GM23248 (cell line): ENCODE measurements at places on chromosomes 6 and 20. TPM values are rescaled to one million over a fixed set of nuclear protein-coding genes. Genes with fewer than 3 reads are reported as not detected.
A peak's percentile ranks its signal among the peaks of the same experiment; 100 is the strongest.

The TRIM40 gene
- not detected in 2 replicates for total RNA-seq

The NINL gene
- 3.4 and 10.2 TPM in 2 replicates for total RNA-seq

The STX16 gene
- total RNA-seq: 15.8 and 17.6 TPM in 2 replicates

The C2 gene
- total RNA-seq: 1.3 and 2.1 TPM in 2 replicates

The CDK19 gene
- total RNA-seq: 10.7 and 11.2 TPM in 2 replicates

The HRH3 gene
- total RNA-seq: not detected in 2 replicates

The SALL4 gene
- total RNA-seq: not detected in 2 replicates

The GSTA1 gene
- total RNA-seq: 0.11 TPM in 1 of 2 replicates, not detected in the other

The FOXS1 gene
- total RNA-seq: not detected in 2 replicates

DNA sequence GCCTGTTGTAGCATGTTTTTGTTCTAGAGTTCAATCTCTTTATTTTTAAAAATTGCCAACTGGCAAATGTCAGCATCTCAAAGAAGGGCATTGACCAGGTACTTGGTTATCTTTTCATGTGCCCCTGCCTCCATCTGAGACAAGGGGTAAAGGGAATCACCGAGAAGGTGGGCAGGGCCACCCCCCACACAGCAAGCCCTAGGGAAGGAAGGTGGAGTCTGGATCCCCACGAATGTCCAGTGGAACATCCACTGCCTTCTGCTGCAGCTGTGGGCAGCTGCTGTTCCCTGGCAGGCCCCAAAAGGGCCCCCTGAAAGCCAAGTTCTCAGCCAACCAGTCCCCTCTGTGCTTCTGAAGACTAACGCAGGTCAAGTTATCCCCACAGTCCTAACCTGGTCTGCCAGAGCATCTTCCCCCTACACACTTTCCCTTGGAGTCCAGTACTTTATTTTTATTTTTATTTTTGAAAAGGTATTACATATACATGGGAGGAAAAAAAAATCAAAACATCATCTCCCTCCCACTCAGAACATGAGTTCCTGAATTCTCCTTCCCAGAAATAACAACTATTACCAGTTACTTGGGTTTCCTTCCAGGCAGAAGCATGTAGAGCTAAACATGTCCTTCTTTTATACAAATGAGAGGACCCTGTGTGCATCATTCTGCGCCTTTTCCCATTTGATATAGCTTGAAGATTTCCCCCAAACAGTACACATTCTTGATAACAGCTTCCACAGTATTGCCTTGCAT is 253.7 kb downstream of the MAFB start:
- no peak for DNase-seq
- H3K36me3 ChIP-seq: no peaks in the 10 kb centered on the region
- H3K4me3 ChIP-seq: no peak overlapping the region

GRCh38 chr20:40279390-40279789 is 409.6 kb downstream of the MAFB start:
- no peaks in the 10 kb centered on the region for H3K36me3 ChIP-seq
- H3K4me1 ChIP-seq: peaks cover 25% of the 10 kb centered on the region
- H3K27ac ChIP-seq: peak overlapping the region; percentile 37
- H3K27me3 ChIP-seq: no peaks in the 10 kb centered on the region
- H3K4me3 ChIP-seq: no peak overlapping the region

GRCh38 chr6:118292558-118292957 is 255.5 kb upstream of the PLN start:
- H3K4me3 ChIP-seq: no peak overlapping the region
- no peaks in the 10 kb centered on the region for H3K27me3 ChIP-seq
- no peak for DNase-seq
- H3K36me3 ChIP-seq: no peaks in the 10 kb centered on the region
- H3K4me1 ChIP-seq: no peaks in the 10 kb centered on the region
- H3K27ac ChIP-seq: no peak overlapping the region

DNA sequence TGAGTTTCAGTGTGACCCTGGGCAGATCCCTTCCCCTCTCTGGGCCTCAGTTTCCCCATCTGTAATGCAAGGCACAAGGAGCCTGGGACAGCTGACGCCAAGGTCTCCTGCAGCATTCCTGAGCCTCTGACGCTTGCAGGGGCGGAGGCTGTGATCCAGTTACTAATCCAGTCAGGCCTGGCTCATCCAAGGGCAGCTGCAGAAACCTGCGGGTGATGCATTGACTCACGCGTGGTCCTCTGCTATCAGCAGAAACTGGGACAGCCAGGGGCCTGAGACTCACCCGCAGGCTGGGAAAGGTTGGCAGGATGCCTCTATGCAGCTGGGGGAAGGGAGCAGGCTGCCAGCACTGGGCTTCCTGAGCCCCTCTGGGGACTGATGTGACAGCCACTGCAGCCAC is 65.0 kb upstream of the SIRPA start:
- peaks cover 44% of the 10 kb centered on the region for H3K4me1 ChIP-seq
- H3K4me3 ChIP-seq: no peak overlapping the region
- H3K36me3 ChIP-seq: no peaks in the 10 kb centered on the region
- peak overlapping the region; percentile 72 for H3K27ac ChIP-seq
- H3K27me3 ChIP-seq: no peaks in the 10 kb centered on the region

DNA sequence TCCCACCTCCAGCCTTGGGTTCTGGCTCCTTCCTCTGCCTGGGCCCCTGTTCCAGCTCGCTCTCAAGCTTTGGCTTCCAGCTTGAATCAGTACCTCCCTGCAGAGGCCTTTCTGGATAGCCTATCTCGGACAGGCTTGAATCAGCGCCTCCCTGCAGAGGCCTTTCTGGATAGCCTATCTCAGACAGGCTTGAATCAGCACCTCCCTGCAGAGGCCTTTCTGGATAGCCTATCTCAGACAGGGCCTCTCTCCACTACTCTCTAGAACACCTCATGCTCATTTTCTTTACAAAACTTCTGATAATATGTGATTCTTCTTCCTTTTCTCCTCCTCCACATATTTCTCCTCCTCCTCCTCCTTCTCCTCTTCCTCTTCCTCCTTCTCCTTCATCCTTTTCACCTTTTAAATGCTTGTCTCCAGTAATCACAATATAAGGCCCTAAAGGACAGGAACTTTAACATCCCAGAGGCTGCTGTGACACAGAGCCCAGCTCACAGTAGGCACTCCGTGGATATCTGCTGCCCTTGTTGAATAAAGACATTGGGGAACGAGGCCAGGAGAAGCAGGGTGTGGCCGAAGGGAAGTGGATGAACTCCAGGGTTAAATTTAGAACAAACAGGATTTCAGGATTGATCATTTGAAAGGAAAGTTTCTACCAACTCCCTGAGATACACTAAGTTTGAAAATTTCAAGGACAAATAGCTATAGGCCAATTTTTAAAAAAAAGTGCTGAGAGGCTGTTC is 9.3 kb upstream of the RPS6KA2 start:
- no peaks in the 10 kb centered on the region; the same call in 1 of the 2 replicates for H3K27me3 ChIP-seq
- DNase-seq: peak; percentile 32
- H3K4me3 ChIP-seq: no peak overlapping the region
- peaks cover 9% of the 10 kb centered on the region for H3K4me1 ChIP-seq

GRCh38 chr6:39018103-39018502 is 30.5 kb upstream of the GLP1R start:
- no peak for DNase-seq
- H3K4me1 ChIP-seq: no peaks in the 10 kb centered on the region
- H3K4me3 ChIP-seq: no peak overlapping the region
- H3K27me3 ChIP-seq: no peaks in the 10 kb centered on the region
- no peak overlapping the region for H3K27ac ChIP-seq

DNA sequence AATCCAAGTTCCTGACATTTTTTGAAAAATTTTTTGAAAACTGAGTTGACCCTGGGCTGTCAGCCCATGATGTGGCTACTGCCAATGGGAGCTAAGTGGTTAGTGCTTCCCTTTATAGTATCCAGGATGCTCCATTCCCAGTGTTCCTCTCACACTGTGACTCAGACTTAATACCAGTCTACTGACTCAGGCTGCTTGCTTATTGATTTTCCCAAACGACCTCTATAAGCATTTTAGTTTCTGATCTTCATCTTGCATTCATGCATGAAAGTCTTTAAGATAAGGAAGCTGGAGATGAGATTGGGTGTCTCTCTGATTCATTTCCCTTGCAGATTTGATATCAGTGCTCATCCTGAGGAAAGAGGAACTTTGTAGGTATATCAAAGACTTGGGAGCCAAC is 560.0 kb downstream of the TBC1D32 start:
- H3K4me1 ChIP-seq: no peaks in the 10 kb centered on the region
- no peak for DNase-seq
- no peaks in the 10 kb centered on the region for H3K36me3 ChIP-seq

DNA sequence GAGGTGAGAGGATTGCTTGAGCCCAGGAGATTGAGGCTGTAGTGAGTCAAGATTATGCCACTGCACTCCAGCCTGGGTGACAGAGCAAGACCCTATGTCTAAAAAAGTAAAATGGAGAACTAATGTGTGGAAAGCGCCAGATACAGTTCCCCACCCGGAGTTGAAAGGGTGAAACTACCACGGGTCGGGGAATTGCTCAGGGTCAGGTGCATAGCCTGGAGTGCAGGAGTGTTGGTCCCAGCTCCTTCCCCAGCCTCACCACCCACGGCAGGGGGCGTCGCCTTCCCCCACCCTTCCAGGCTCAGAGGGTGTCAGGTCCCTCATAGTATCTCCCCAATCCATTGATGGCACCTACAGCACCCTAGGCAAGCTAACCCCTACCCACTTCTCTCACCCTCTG is 26.1 kb downstream of the C20orf203 start:
- DNase-seq: no peak
- H3K27me3 ChIP-seq: no peaks in the 10 kb centered on the region
- no peaks in the 10 kb centered on the region for H3K4me1 ChIP-seq
- no peak overlapping the region for H3K4me3 ChIP-seq
- H3K27ac ChIP-seq: no peak overlapping the region
- H3K36me3 ChIP-seq: no peaks in the 10 kb centered on the region

DNA sequence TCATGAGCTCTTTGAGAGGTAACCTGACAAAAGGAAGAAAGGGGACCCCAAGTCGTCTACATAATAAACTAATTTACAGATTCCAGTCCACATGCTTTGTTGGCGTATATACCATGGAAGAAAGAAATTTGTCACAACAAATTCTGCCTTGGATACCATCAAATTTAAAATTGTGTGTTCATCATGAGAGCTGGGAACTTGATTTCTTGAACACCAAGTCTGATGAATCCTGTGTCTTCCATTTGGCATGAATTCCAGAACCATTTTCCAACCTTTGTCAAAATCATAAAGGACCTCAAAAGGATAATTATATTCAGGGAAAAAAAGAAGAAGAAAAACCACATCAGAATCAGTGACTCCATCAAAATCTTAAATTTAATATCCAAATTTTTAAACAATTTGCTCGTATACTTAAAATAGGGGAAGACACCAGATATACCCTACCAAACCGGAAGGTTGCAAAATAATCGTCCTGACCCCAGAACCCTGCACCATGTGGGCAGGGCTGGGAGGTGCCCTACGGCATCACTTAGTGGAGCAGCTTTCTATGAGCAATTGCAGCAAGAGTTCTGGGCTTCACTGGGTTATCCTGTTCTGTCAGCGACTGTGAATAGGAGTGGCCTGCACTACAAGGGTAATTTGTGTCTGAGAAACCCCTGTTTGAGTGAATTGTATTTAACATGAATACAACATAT is 74.1 kb upstream of the INSM1 start:
- H3K27me3 ChIP-seq: no peaks in the 10 kb centered on the region
- H3K4me3 ChIP-seq: no peak overlapping the region
- no peak overlapping the region for H3K27ac ChIP-seq
- no peak for DNase-seq
- H3K36me3 ChIP-seq: no peaks in the 10 kb centered on the region

DNA sequence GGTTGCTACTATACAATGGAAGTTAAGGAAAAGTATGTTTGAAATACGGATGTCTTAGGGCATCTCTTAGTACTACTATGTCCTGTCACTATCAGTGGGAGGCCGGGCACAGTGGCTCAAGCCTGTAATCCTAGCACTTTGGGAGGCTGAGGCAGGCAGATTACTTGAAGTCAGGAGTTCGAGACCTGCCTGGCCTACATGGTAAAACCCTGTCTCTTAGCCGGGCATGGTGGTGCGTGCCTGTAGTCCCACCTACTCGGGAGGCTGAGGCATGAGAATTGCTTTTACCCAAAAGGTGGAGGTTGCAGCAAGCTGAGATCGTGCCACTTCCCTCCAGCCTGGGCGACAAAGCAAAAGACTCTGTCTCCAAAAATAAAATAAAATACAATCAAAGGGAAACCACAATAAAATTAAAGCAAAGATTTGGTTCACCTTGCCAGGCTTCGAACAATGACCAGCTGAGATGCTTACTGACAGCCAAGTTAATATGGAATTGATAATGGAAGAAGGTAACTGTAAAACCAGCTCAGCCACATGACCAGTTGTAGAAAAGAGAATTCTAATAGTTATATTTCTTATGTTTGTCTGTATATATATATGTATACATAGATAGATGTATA is 6.5 kb downstream of the CD24 start:
- no peak for DNase-seq
- no peak overlapping the region for H3K27ac ChIP-seq
- H3K4me3 ChIP-seq: no peak overlapping the region
- H3K36me3 ChIP-seq: no peaks in the 10 kb centered on the region
- H3K27me3 ChIP-seq: peaks cover 22% of the 10 kb centered on the region

GRCh38 chr6:105501826-105502344 is 99.0 kb upstream of the PREP start:
- H3K27me3 ChIP-seq: no peaks in the 10 kb centered on the region
- no peak for DNase-seq
- no peaks in the 10 kb centered on the region for H3K36me3 ChIP-seq

GRCh38 chr6:136550045-136550329 is 235 bp downstream of the MAP7 start:
- H3K36me3 ChIP-seq: no peaks in the 10 kb centered on the region
- DNase-seq: peak; percentile 61
- H3K4me1 ChIP-seq: no peaks in the 10 kb centered on the region
- peak overlapping the region; percentile 68 for H3K4me3 ChIP-seq

GRCh38 chr6:168158980-168159349 is 80.0 kb upstream of the FRMD1 start:
- H3K4me1 ChIP-seq: peaks cover 31% of the 10 kb centered on the region
- no peaks in the 10 kb centered on the region for H3K27me3 ChIP-seq
- H3K27ac ChIP-seq: no peak overlapping the region
- H3K36me3 ChIP-seq: no peaks in the 10 kb centered on the region

- no peaks in the 10 kb centered on the region for H3K36me3 ChIP-seq
- H3K4me3 ChIP-seq: no peak overlapping the region
- no peak overlapping the region for H3K27ac ChIP-seq
- no peaks in the 10 kb centered on the region for H3K27me3 ChIP-seq
- H3K4me1 ChIP-seq: no peaks in the 10 kb centered on the region
Observed at GRCh38 chr6:78830805-78831204, 36.5 kb upstream of the IRAK1BP1 start.

DNA sequence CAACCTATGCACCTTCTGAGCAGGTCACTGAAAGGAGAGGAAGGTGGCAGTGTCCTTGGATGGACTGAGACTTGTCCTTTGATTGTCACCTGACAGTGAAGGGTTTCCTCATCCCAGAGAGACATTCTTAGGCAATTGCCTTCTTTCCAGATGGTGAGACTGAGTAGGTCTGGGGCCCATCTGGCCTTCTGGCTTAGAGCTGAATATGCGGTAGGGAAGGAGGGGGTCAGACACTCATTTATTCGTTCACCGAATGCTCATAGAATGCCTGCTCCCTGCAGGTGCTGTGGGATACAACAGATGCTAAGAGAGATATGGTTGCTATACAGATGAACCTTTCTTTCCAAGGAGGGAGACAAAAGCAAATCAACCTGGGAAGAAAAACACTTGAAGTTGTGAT is 76.8 kb downstream of the BMP6 start:
- H3K27me3 ChIP-seq: no peaks in the 10 kb centered on the region
- no peak overlapping the region for H3K27ac ChIP-seq
- no peaks in the 10 kb centered on the region for H3K36me3 ChIP-seq
- DNase-seq: no peak
- H3K4me1 ChIP-seq: no peaks in the 10 kb centered on the region

- DNase-seq: peak; percentile 99
- H3K4me3 ChIP-seq: peak within 1 kb of the TSS; percentile 84
- peak within 1 kb of the TSS; percentile 85 for H3K27ac ChIP-seq
Observed at GRCh38 chr6:30212865-30213666, at the start of gene TRIM26. TSS of gene TRIM26 (minus strand) at chr6:30213406. CDS start at chr6:30199103, 14,303 bp downstream.

- DNase-seq: no peak
- H3K4me3 ChIP-seq: no peak overlapping the region
- H3K27me3 ChIP-seq: no peaks in the 10 kb centered on the region
- H3K27ac ChIP-seq: no peak overlapping the region
- H3K4me1 ChIP-seq: peaks cover 45% of the 10 kb centered on the region
Observed at GRCh38 chr6:43091436-43091991, 15.4 kb downstream of the PTK7 start.
